ENCODE measurements at places on chromosomes 3 and 15.

DNA sequence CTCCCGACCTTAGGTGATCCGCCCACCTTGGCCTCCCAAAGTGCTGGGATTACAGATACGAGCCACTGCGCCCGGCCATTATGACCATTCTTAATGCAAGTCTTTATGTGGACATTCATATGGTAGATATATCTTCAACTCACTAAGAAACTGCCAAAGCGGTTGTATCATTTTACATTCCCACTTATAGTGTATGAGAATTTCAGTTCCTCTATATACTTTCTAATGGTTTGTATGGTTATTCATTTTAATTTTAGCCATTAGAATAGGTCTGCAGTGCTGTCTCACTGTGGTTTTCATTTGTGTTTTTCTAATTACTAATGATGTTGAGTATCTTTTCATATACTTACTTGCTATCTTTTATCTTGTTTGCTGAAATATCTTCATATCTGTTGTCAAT is 32.5 kb downstream of the TCF12 start:
- no peak for DNase-seq

DNA sequence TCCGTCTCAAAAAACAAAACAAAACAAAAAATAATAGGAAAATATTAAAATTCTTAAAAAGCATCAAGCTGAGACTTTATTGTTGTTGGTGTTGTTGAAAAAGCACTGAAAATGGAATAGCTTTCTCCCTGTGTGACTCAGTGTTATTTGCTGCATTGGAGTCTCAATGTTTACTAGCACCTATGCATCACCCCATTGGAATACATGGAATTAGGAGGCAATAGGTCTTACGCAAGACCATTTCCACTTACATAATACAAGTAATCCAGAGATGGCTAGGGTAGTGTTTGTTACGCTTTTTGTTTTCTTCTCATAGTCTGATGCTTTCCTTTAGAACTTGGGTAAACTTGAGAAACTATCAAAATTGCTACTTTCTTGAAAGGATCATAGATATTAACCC is 15.2 kb downstream of the GXYLT2 start:
- no peak for DNase-seq

GRCh38 chr3:125110016-125110875 is 54.4 kb upstream of the HEG1 start:
- peak; percentile 92 for DNase-seq

DNA sequence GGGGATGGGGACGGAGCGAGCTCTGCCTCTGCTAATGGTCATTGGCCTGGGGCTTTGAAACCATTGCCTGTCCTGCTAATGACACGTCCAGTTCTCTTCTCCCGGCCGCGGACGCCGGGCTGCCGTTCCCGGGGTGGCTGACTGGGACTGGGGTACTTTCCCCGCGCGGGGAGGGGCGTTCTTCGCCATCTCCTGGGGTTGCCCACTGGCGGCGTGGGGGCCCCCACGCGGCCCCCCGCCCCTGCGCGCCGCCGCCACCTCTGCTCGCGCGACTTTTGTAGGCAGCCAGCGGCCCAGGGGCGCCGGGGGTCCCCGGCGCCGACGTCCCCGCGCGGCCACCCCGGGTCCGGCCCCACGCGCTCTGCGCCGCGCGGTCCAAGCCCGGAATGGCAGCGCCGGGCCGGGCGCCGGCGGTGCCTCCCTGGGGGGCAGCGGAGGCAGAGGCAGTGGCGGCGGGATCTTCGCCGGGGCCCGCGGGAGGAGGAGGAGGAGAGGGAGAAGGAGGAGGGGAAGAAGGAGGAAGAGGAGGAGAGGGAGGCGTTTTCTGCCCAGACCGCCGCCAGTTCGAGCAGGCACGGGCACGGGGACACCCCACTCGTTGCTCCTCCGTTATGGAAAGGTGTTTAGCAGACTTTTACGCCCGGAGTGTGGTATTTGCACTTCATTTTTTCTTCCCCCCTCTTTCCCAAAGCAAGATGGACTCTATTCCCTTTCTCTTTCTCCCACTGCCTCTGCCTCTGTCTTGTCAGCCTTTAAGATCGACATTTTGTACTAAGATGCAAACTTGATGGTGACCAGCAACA is 2.3 kb downstream of the BBX start:
- DNase-seq: no peak

DNA sequence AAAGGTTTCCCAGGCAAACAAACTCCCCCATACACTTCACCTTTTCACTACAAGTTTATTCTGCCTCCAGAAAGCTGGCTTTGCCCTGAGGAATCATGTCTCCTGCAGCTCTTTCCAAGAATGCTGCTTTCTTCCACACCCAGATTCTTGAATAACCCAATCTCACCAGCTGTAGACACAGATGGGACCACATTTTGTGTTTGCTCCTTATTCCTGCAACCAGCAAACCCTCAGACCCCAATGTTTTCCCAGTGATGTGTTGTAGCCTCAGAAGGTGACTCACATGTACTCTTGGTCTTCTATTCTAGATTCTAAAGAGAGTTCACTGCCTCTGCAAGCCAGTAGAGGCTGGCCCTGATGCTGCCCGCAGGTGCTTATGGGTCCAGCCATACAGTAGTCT is 23.6 kb upstream of the TRIM59 start:
- no peak for DNase-seq

GRCh38 chr15:28002136-28002861 is 96.8 kb downstream of the OCA2 start:
- DNase-seq: no peak
